Activated CD8-positive, alpha-beta memory T cell treated with anti-CD3 and anti-CD28 coated beads, Interleukin-2, amount 50 U/mL, for 4 hours (primary cell): ENCODE measurements at places on chromosomes 3 and 15.

- no peak for DNase-seq
Observed at GRCh38 chr3:105499961-105500360, 133.3 kb downstream of the ALCAM start.

DNA sequence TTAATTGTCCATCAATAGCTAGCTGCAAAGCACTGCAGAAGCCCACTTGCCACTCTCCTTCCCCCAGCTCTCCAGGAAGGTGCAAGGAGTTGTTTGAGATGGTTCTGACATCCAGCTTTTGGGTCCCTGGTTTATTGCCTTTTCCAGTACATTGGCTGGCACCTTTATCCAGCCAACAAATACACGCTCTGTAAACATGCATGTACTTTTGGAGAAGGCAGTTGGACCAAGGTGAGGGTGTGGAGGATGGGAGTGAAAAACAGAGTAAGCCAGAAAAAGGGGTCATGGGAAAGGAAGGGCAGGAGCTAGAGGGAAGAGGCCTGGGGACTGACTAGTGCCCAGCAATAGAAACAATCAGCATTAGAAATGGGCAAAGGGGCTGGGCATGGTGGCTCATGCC lies 102.7 kb downstream of the CGNL1 start:
- DNase-seq, result no peak

GRCh38 chr3:12782172-12782815 lies 14.2 kb upstream of the CAND2 start:
- DNase-seq, result no peak

DNA sequence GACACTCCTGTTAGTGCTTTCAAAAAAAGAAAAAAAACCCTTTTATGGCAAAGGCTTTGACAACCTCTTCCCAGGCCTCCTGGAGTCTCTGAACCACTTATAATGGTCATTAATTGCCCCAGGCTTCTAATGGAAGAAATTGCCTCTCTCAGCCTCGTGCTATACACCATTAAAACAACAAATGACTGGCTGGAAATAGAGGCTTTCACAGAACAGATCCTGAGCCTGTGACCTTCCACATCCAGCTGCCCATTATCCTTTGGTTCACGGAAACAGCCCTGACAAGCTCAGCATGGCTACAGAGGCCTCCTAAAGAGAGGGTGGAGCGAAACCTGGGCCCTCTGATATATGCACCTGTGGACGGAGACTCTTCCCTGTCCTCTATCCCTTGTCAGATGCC lies 26.8 kb upstream of the MKRN3 start:
- DNase-seq, result no peak

GRCh38 chr3:86104154-86104553 lies 886.8 kb downstream of the VGLL3 start:
- no peak for DNase-seq

GRCh38 chr3:42960282-42960681 lies 18.8 kb upstream of the GASK1A start:
- DNase-seq, result no peak

DNA sequence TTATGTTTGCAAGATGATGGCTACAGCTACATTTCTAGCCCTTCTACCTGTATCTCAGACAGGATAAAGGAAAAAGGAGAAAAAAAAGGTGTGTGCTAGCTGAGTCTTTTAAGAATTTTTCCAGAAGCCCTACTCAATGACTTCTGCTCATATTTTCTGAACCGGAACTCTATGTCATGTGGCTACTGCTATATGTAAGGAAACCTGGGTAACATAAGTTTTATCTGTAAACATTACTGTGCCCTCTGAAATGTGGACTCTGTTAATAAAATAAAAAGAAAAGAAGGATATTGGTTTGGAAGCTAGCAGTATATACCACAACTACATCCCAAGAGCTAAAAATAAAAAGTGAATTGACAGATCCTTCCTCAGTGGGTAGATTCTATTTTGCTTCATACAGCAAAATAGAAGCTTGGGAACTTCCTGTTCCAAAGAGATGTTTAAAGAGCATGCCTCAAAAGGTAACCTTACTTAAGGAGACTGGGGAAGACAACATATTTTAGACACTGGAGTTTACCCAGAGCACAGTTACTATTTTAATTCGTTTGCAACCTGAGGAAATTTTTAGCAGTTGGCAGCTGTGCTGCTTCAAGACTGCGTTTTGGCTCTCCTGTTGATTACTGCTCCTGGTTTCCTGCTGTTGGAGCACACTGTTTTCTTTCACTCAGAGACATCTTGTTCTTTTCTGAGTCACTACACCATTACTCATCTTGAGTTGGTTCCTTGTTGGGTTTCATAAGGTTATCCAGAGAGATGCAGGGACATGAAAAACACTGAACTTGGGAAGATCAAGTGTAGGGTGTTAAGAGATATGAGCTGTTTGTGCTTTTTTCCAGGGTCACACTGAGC lies 280.7 kb downstream of the NFKBIZ start:
- DNase-seq, result no peak

GRCh38 chr3:129620828-129621559 lies 14.5 kb upstream of the PLXND1 start:
- no peak for DNase-seq

DNA sequence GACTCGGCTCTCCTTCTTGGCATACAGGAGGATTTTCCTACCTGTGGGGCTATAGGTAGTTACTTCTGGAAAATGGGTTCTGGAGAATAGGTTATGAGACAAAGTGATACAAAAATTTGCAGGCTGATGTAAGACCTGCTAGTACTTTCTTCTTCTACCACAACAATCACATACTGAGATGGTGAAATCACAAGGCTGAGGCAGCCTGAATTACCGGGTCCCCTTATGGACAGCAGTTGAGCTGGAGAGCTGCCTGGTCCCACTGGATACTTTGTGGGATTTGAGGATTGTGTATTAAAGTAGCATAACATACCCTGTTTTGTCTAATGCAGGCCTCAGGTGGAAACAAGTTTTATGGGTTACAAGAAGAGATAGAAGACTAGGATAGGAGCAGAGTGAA lies 86.5 kb upstream of the FAM98B start:
- no peak for DNase-seq
